Head of caudate nucleus (tissue), 42 donors: ENCODE measurements at places on chromosomes 13 and 19.

DNA sequence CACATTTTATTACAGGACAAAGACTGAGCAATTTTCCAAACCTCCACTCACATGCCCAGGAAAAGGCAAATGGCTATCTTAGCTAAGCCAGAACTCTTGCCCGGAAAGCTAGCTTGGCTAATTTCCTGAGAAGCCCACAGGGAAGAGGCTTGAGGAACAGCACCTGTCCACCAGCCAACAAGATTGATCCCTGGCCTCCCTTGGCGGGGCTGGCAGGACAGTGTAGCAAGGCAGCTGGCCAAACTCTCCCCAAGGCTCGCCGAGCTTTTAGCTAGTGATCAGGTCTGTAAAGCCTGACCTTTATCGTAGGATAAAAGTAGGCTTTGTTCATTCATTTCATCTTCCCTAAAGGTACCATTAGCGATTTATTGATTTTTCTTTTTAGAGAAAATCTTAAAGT, 101.4 kb downstream of the UQCRFS1 start:
- DNase-seq = no peak

DNA sequence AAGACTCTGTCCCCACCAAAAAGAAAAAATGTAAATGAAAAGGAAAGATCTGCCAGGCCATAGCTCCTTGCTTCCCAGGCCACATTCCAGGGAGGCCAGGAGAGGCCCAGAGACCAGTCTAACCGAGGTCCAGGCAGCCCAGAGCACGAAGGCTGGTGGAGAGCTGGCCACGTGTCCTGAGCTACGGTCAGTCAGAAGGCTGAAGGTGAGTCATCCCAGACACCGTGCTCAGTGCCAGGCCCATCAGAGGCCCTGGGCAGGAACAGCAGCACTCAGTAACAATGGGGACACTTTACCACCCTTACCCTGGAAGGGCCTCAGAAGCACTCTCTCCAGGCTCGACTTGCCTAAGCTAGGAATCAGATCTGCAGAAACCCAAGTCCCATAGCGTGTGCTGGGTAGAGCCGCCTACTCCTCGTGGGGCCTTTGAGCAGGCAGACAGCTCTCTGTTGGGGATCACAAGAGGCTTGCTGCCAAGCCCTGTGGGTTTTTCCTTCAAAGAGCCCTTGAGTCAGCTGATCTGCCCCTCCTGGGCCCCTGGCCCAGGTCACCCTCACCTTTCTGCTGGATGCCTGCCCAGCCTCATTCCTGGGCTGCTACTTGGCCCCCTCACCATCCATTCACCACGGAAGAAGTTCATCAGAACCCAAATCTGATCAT, 11.6 kb upstream of the DNMT1 start:
- DNase-seq = no peak

GRCh38 chr19:10230173-10230860, 814 bp downstream of the S1PR2 start:
- DNase-seq = no peak

GRCh38 chr13:105545811-105546210, 989.7 kb downstream of the EFNB2 start:
- no peak for DNase-seq

DNA sequence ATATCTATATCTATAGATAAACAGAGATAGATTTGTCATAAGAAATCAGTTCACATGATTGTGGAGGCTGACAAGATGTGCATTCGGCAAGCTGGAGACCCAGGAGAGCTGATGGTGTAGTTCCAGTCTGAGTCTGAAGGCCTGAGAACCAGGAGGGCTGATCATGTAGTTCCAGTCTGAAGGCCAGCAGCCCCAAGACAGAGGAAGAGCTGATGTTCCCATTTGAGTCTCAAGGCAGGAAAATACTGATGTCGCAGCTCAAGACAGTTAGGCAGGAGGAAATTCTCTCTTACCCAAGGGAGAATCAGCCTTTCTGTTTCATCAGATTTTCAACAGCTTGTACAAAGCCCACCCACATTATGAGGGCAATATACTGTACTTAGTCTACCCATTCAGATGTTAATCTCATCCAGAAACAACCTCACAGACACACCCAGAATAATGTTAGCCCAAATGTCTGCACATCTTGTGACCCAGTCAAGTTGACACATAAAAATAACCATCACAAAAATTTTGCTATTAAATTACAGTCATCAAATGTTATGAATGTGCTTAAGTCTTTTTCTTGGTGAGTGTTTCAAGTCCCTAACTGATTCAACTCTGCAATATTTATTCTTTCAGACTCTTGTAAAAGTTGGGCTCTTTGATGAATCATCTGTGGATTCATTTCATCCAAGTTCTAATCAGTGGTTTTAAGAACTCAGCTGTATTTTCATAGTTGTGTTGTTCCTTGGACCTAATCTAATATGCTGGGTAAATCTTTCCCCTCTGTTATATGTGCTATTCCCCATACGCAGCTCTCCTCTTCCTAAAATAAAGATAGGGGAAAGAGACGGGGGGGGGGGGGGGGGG, 22.7 kb upstream of the LRCH1 start:
- DNase-seq = no peak

DNA sequence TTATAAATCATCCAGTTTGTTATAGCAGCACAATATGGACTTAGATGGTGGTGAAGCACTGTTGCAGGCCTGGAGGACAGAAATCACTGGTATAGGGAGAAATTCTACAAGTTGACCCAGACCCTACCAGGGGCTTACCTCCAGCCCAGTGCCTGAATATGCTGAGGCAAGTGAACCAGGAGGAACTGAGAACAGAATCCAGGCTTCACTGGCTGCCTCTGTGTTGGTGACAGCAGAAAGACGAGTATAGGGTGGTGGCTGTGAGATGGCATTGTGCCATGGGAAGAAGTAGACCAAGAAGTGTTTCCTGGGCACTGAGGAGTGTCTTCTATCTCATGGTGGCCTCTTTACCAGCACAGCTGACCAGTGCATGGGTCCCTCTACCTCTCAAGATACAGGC, 15.9 kb upstream of the EID2 start:
- no peak for DNase-seq

DNA sequence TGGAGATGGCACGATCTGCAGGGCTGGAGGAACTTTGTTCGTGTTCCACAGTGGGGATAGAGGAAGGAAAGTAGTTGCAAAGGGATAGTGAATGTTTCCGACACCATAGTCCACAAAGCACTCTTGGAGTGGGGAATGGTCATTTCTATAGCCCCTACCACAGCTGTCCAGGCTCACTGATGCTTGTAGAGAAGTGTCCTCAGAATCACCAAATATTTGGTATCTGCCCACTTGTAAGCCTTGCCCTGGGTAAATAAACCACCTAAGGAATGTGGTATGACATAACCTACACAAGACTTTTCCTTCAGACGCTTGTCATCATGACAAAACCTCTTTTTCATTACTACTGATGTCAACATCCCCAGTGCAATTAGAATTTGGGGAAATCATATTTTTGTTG, 686.5 kb upstream of the ARGLU1 start:
- no peak for DNase-seq

DNA sequence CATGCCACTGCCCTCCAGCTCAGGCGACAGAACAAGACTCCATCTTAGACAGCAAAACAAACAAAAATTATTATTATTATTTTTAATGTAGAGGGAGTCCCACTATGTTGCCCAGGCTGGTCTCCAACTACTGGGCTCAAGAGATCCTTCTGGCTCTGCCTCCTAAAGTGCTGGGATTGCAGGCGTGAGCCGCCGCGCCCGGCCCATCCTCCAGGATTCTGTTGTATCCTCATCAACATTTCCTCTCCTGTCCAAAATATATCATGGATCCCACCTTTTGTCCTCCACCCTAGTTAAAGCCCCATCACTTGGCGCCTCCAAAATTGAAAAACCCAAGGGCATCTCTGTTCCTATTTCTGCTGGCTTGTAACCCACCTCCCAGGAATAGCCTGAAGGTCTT, 1.2 kb downstream of the ZNF784 start:
- DNase-seq = no peak

DNA sequence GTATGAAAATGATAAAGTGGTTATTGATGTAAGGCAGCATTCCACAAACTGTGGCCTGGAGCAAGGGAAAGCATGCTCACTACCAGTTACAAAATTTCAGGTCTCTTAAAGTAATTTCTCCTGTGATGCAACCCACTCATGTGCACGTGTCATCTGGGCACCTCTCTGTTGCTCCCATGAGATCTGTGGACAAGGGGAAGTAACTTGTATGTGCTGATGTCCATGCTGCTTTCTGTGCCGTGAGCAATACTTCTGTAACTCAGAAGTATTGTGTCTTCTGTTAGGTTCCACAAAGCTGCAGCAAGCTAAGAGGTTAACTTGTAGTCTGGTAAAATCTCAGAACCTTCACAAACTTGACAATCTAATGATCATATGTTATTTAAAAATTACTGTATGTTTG, 930.0 kb upstream of the SLITRK6 start:
- no peak for DNase-seq
